ENCODE measurements at places on chromosomes 2 and 18. TPM values are rescaled to one million over a fixed set of nuclear protein-coding genes. Genes with fewer than 3 reads are reported as not detected.

PPIG gene
- total RNA-seq = 44.9 TPM

ATG4B gene
- 85.6 TPM for total RNA-seq

NETO1 gene
- total RNA-seq = not detected

MAIP1 gene
- total RNA-seq = 17.7 TPM

UGT1A9 gene
- not detected for total RNA-seq

NIFK gene
- 59.7 TPM for total RNA-seq

ANO7 gene
- total RNA-seq = 2.8 TPM

APCDD1 gene
- 0.95 TPM for total RNA-seq

SERPINB12 gene
- not detected for total RNA-seq

M1AP gene
- total RNA-seq = not detected

GREB1L gene
- 0.76 TPM for total RNA-seq

PRKAG3 gene
- total RNA-seq = not detected

SIX2 gene
- total RNA-seq = 0.32 TPM

APOB gene
- 0.25 TPM for total RNA-seq

ASTL gene
- not detected for total RNA-seq

ZSWIM2 gene
- not detected for total RNA-seq

EXOC6B gene
- 23.6 TPM for total RNA-seq

COLEC12 gene
- total RNA-seq = 13.8 TPM

FMNL2 gene
- 28.0 TPM for total RNA-seq

KCNF1 gene
- total RNA-seq = 0.42 TPM

HDAC4 gene
- 33.0 TPM for total RNA-seq

OTOS gene
- total RNA-seq = not detected

TLX2 gene
- not detected for total RNA-seq

ANKRD44 gene
- 8.1 TPM for total RNA-seq

ABCG8 gene
- not detected for total RNA-seq

WDR43 gene
- 60.6 TPM for total RNA-seq

FTCDNL1 gene
- 0.27 TPM for total RNA-seq

TWIST2 gene
- total RNA-seq = 1.2 TPM

KCTD1 gene
- total RNA-seq = 13.3 TPM

LRP1B gene
- total RNA-seq = 0.07 TPM

ATOH8 gene
- 12.7 TPM for total RNA-seq

MC4R gene
- not detected for total RNA-seq

HJURP gene
- 42.4 TPM for total RNA-seq

FOXI3 gene
- total RNA-seq = not detected

DSC3 gene
- 0.23 TPM for total RNA-seq

PARD6G gene
- total RNA-seq = 1.8 TPM

PRKD3 gene
- total RNA-seq = 47.3 TPM
